ENCODE measurements at places on chromosomes 3 and 15. TPM values are rescaled to one million over a fixed set of nuclear protein-coding genes. Genes with fewer than 3 reads are reported as not detected.

DNA sequence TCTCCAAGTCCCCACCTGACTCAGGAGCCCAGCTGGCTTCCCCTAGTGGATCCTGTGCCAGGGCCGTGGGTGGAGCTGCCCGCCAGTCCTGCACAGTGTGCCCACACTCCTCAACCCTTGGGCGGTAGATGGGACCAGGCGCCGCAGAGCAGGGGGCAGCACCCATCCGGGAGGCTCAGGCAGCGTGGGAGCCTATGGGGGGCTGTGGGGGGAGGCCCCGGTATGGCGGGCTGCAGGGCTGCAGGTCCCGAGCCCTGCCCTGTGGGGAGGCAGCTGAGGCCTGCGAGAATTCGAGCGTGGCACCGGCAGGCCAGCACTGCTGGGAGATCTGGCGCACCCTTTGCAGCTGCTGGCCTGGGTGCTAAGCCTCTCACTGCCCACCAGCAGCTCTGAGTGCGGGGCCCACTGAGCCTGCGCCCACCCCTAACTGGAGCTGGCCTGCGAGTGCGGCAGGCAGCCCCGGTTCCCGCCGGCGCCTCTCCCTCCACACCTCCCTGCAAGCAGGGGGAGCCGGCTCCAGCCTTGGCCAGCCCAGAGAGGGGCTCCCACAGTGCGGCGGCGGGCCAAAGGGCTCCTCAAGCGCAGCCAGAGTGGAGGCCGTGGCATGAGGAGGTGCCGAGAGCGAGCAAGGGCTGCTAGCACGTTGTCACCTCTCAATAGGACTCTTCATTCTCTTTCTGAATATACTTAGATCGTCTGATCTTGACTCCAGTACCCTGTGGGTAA is 64.0 kb downstream of the TMEM212 start:
- no peak for DNase-seq

DNA sequence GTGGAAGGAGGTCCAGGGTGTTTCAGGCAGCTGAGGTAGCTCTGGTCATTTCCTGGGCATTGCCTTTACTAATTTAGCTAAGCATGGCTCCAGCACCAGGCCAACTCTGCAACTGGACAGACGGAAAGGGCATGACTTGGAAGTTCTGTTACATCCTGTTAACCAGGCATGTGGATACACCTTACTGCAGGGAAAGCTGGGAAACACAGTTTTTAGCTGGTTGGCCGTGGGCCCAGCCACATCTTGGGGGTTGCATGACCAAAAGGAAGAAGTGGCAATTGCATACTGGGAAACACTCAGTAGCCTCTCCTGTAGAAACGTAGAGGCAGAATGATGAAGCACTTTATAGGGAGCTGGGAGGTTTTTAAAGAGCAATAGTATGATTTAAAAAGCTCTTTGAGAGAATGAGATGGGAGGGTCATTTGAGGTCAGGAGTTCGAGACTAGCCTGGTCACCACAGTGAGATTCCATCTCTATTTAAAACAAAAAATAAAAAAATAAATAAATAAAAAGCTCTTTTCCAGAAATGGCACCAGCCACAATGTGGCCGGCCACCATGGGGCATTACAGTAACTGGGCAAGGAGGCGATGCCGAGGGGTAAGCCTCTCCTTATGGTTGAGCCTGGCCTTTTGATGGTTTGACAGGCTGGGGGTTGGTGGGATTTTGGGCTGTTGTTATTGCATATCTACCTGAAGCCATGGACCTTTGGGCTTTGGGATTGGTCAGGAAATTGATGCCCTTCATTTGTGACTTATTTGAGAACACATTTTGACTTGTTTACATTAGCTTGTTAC is 28.6 kb downstream of the TRAK1 start:
- no peak for DNase-seq

DNA sequence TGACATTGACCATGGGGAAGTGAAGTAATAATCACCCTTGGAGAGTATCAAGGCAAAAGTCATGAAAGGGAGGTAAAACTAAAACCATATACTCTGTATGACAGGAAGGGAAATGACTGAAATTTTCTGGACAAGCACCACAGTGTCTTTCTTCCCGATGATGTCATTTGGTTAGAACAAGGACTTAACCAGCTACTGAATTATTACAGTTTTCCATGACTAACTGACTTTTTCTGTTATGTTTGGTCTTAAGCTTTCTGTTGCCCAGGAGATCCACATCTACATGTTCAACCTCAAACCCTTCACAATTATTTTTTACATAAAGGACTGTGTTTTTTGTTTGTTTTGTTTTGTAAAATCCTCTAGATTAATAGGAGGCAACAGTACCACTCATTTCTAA is 191.9 kb upstream of the IL12A start:
- no peak for DNase-seq

GRCh38 chr3:158761350-158761749 is 29.1 kb upstream of the RARRES1 start:
- DNase-seq, result no peak

DNA sequence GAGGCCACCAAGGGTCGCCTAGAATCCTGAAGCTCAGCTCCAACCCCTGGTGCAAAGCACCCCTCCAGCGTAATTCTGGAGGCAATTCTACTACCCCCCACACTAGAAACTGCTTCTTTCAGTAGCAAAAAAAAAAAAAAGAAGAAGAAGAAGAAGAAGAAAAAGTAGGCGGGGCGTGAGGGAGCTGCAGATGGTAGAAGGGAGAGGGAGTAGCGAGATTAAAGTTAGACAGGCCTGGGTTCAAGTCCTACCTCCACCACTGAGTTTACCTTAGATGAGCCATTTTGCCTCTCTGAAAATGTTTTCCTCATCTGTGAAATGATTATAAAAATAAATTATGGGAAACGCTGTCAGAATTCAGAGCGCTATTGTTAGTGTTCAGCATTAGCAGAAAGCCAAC is 913 bp downstream of the FAM174B start:
- DNase-seq, result no peak

DNA sequence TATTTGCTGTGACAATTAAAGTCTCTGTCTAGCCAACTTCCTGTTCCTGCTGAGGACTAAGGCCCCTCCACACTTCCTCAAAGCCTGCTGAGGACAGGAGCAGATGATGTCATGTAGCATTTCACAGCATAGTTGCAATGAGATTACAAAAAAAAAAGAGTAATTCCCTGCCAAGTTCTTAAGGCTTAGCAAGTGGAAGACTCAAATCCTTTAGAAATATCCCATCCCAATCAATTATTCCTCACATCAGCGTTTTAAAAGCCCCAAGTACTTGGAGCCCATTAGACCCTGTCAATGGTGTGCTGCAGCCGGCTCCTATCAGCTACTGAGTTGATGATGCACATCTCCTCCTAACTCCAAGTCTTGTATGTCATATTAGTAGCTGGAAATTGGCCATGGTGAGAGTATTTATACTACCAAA is 51.7 kb downstream of the TRANK1 start:
- DNase-seq, result no peak

DNA sequence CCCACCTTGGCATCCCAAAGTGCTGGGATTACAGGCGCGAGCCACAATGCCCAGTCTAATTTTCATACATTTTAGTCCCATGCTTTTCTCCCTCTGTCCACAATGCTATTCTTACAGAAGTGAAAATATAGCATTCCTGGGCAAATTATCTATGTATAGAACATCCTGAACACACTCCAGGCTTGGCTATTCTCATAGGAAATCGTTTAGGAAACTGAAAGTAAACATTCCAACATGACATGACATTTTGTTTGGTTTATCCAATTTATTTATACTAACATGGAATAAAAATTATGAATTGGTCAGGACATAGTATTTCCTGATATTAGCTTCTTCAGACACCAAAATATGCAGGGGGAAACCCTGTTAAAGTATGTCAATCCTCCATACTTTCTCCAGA is 52.6 kb downstream of the SYNM start:
- no peak for DNase-seq

GRCh38 chr3:84439476-84439875 is 519.3 kb upstream of the CADM2 start:
- DNase-seq, result no peak

GRCh38 chr15:40906991-40907802 is 12.9 kb downstream of the VPS18 start:
- DNase-seq, result peak; percentile 87

DNA sequence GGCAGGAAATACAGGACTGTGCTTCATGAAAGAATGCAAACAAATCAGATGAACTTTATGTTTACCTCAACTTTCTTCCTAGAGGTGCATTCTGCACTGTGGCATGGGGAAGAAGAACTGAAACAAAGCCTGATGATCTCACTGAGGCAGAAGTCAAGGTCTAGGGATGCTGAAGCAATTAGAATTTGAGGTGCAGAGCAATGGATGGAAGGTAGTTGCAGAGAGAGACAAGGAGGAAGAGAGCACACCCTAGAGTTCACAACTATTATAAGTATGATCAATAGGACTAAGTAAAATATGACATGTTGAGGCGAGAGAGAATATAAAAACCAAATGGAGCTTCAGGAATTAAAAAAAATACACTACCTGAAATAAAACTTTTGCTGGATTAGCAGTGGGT is 420.1 kb downstream of the EDEM1 start:
- no peak for DNase-seq

DNA sequence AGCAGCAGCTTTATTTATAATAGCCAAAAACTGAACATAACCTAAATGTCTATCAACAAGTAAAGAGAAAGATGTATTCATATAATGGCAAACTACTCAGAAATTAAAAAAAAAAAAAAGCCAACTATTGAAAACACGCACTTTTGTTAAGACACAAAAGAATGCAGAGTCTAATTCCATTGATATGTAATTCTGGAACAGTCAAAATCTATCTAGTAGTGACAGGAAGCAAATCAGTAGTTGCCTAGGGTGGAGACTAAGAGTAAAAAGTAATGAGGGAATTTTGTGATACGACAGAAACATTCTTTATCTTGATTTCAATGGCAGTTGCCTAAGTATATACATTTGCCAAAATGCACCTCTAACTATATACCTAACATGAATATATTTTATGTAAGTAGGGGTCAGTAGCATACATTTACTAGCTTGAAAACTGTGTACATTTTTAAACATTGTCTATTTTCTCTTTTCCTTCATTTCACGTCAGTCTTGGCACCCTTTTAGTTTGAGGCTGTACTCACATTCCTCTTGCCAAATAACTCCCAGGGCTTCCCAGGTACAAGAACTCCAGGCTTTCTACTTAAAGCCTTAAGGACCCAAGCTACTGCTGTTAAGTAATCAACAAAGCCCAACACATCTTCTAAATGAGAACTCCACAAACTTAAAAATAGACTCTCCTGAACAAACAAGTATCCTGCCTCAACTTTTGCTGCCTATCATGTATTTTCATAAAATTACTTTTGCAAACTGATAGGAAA is 54.7 kb downstream of the ADAM10 start:
- DNase-seq, result no peak

GRCh38 chr3:186949281-186949982 is 19.1 kb downstream of the ST6GAL1 start:
- no peak for DNase-seq

- DNase-seq, result no peak
Observed at GRCh38 chr3:99541181-99541580, 97.2 kb upstream of the COL8A1 start.

DNA sequence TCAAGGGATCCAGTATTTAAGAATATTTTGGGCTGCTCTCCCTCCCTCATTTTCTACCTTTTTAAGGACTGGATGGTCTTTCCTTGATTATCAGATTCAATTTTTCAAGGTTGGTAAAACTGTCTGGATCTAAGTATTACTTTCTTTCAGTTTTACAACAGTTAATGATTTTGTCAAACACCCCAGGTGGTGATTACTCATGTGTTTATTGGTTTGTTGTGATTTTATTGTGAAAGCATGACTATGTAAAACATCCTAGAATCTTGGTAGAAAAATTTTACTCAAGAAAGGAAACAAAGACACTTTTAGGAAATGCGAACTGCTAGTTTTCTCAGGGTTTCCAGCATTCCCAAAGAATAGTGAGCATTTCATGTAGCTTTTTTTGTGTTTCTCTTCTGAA is 7.3 kb downstream of the GTF2E1 start:
- DNase-seq, result no peak

- DNase-seq, result no peak
Observed at GRCh38 chr3:143977341-143978262, 6.0 kb downstream of the DIPK2A start.

- DNase-seq, result no peak
Observed at GRCh38 chr15:68658641-68659358, 80.0 kb downstream of the CORO2B start.

The SHISA5 gene
- total RNA-seq, result 60.2 TPM

The MUC4 gene
- total RNA-seq, result 7.0 TPM

The SLC22A14 gene
- not detected for total RNA-seq

The CEMIP gene
- total RNA-seq, result 0.83 TPM

The MORC1 gene
- total RNA-seq, result not detected

All from Peyer's patch (tissue), 4 donors.